Cardiac muscle cell (in vitro differentiated cells and primary cell): ENCODE measurements at places on chromosomes 4 and X.
A peak's percentile ranks its signal among the peaks of the same experiment; 100 is the strongest.

GRCh38 chrX:135213200-135213844, 38.5 kb upstream of the ETDA start:
- no peak for DNase-seq

DNA sequence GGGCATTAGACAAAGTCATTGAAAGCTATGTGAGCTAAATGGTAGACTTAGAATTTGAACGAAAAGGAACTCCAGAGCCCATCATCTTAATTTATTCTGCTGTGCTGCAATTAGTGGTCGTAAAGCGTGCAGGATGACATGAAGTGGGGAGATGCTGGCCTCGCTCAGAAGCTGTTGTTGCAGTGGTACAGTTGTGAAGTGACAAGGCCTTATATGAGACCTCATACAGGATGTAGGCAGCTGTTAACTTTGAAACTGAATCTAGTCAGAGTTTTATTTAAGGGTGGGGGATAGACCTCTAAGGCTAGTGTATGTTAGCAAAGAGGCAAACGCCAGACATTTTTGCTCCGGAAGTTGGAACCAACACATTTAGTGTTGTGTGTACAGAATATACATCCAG, 13.4 kb downstream of the KLF3 start:
- no peak for DNase-seq

DNA sequence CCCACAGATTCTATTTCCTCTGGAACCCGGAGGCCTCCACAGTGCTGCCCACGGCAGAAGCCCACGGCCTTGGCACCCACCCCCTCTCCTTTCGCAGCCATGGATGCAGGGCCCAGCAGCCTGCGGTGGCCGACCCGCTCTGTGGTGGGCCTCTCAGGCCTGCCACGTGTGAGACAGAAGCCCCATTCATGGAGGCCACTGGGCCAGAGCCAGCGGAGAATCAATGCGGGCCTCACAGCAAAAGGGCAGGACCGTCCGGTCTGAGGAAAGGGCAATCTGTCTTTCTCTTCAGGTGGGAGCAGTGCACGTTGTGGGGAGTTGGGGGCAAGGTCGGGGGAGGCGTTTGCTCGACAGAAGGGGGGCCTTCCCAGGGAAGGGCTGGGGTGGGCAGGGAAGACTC, 8.4 kb upstream of the HAUS7 start:
- no peak for DNase-seq

DNA sequence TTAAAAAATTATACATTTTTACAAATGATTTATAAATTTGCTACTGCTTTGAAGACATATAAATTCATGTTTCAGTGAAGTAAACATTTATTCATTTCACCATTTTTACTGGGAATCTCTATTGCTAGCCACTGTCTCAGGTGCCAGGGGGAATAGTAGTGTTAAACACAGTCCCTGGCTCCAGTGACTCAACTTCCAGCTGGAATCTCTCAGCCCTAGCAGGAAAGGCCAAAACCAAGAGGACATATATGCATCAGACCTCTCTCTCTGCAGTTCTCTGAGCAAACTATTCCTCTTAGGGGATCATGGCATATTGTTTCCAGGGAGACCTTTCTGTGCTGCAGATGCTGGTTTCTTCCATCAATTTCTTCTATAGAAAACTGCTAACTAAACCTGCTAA, 1009.0 kb upstream of the LCORL start:
- no peak for DNase-seq

DNA sequence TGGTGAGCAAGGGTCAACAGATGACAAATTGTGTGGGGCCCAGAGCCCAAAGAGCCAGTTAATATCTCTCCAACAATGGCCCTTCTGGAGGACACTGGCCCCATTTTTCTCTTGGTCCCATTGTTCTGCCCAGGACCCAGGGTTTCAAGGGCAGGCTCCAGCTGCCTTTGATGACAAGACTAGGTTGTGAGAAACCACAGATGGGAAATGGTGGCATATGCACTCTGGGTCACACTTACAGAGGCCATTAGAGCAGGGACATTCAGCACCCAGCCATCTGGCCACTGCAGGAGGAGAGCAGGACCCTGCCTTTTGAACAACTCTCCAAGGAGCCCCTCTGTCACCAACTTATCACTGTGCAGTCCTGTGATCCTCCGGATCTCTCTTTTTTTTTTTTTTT, 49.7 kb upstream of the KIAA1210 start:
- no peak for DNase-seq

DNA sequence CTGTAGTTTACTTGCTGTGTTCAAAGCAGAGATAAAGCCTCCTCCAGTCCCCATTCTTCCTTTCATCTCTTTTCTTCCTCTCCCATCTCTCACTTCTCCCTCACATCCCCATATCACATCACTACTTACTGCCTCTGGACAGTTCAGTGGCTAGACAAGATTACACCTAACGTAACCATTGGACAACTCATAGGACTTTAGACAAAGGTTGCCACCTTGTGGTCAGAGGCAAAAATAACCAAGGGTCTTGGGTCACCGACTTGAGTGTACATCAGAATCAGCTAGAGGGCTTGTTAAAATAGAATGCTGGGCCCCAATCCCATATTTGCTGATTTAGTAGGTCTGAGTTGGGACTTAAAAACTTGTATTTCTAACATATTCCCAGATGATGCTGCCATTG, 109.3 kb upstream of the DGKK start:
- peak; percentile 70 for DNase-seq

DNA sequence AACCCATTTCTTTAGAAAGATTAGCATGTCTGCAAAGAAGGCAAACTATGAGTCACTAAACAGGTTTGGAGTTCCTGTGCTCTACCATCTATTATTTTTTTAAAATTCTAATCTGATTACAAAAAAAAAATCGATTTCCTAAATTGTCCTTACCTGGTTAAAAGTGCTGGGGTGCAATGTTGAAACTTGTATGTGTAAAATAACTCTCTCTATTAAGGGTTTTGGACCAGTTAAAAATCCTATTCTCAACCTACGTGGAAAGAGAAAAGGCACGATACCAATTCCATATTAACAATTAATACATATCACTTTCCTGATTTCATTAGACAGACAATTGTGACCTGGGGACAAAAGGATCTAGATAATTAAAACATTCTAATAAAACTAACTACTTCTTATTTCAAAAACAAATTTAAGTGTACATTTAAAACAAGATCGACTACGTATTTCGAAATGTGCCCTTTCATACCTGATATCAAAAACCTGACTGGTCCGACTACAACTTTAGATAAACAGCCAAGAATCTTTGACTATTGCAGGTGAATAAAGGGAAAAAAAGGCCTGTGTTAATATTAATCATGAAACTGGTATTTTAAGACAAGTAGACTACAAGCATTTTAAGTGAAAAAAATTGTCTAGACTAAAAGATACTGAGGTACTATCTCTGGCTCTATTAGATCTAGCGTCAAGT, 21.2 kb downstream of the AADAT start:
- DNase-seq, result no peak

DNA sequence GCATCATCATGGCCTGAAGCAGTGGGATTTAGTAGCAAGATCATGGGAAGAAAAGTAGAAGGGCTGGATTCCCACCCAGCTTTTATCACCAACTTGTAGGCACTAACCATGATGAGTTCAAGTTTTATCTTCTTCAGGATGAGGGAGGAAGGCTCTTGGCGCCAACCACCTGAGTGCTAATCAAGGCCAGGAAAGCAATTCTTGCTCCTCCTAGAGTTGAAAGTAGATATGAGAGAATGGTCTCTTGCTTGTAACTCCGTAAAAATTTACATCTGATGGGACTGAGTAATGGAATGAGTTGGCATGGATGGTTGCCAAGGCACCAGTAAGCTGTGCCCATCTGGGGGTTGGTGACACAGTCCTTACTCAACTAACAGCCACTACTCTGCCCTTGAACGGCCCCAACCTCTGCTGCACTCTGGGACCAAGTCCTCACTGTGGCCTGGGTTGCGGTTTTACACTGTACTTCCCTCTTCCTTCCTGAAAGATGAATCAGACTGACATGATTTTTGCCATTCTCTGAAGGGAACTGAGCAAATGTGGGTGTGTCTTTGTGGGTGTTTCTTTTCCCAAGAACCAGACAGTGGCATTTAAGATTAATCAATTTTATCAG, 39.4 kb upstream of the NDP start:
- DNase-seq, result no peak

DNA sequence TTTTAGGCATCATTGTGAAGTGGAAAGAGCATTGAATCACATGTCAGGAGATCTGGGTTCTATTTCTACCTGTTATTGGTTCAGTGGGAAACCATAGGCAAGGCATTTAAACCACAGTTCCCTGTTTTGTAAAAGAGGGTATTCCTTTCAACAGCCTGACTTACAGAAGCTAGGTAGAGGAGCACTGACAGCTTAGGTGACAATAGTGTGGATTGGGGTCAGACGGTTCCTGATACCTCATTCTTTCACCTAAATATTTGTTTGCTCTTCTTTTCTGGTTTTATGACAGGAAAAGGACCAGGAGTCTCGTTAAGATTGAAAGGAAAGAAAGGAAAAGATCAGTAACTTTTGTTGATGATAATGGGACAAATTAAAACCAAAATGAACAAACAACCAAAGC, 15.9 kb upstream of the PDLIM5 start:
- DNase-seq, result no peak

DNA sequence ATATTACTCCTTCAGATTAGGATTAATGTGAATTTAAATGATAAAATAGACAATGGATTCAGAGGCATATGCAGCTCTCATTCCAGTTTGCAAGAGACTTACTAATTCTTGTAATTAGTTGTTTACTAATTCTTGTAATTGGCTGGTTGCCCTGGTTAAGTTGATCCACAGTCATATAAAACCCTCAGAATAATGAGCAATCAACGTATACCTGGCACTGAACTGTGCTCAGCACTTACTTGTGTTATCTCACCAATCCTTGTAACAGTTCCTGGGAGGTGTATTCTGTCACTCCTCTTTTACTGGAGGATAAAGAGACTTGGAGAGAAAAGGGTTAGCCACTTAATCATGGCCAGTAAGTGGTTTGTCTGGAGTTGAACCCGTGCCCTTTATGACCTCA, 10.5 kb downstream of the HERC5 start:
- DNase-seq, result no peak

- DNase-seq, result no peak
These were observed 6.3 kb downstream of the AFP start for GRCh38 chr4:73442275-73442674.

GRCh38 chrX:19179389-19179788, 57.1 kb upstream of the ADGRG2 start:
- no peak for DNase-seq

GRCh38 chrX:67601771-67602170, 58.0 kb downstream of the AR start:
- no peak for DNase-seq

- no peak for DNase-seq
These were observed 29.9 kb downstream of the DKK2 start for GRCh38 chr4:107006218-107006617.

GRCh38 chrX:47422444-47422843, 52.1 kb downstream of the ZNF157 start:
- DNase-seq, result no peak

DNA sequence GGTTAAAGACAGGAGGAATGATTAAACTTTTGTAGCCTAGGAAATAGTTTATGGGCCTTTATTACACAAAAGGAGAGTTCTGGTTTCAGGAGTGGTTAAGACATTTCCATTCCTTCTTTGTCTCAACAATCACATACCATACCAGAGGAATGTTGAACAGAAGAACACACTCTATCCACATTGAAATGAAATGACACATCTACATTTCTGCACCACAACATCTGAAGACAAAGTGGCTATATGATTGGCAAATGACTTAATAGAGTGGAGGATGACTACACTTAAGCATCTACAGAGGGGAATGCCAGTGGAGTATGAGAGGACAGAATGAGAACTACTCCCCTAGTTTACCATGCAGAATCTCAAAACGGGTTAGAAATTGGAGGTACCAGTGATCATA, 8.0 kb downstream of the CYP2U1 start:
- no peak for DNase-seq

GRCh38 chr4:91622925-91623602, 680.7 kb upstream of the GRID2 start:
- no peak for DNase-seq

DNA sequence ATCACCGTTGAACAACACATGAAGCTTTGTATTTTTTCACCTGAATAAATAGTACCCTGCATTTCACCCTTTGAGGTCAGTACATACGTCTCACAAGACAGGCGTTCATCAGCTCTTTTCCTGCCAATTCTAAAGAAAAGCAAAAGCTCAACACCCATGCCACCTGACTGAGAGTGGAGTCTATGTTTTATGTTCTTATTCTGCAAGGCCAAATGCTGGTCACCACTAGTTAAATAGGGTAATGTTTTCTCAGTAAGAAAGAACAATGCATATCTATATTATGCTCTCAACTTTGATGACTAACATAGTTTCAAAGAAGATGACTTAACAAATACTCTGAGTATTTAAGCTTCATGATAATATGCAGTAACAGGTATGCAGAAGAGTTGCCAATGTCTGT, 336.3 kb upstream of the BMP3 start:
- no peak for DNase-seq

GRCh38 chr4:128358913-128359279, 71.3 kb upstream of the PGRMC2 start:
- DNase-seq, result no peak

- DNase-seq, result no peak
These were observed 17.6 kb downstream of the FBXO8 start for GRCh38 chr4:174265916-174266315.

- DNase-seq, result peak; percentile 54
These were observed 758 bp downstream of the IQSEC2 start for GRCh38 chrX:53280331-53281320.

- DNase-seq, result peak; percentile 33
These were observed 119.1 kb downstream of the SH3RF1 start for GRCh38 chr4:169151671-169152070.

DNA sequence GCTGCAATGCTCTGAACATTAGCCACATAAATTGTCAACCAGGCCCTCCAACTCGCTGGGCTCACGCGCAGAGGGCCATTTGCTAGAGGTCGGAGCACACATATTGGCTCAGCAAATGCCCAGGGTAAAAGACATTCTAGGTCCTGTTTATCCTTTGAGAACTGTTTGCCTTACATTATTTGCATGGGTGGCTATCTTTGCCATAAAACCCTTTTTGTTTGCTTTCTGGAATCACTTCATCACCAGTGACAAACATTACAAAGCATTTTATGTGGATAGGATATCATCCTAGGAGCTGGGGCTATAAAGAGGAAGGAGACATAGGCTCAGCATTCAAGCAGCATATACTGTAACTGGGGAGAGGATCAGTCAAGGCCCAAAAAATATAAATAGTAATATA, 149.2 kb upstream of the RAI2 start:
- no peak for DNase-seq

DNA sequence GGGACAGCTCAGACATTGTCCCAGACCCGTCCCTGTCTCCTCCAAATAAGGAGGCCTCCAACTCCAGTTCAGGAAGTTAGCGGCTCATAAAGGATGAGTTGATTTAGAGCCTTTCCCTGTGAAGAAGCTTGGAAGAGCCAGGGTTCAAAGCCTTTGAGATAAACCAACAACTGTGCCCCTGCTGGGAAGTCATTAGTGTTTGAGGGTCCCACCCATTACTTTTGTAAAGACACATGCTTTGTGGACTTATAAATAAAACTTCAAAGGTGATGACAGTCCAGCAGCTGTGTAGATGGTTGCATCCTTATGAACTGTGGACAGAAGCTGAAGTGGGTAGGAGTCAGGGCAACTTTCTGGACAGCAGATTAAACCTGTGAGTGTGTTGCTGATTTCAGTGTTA, 86.0 kb upstream of the PGRMC2 start:
- DNase-seq, result no peak
